ENCODE measurements at places on chromosomes 13 and 19.

GRCh38 chr13:44243198-44243857 is 130.3 kb upstream of the SERP2 start:
- peak; percentile 94 for DNase-seq

DNA sequence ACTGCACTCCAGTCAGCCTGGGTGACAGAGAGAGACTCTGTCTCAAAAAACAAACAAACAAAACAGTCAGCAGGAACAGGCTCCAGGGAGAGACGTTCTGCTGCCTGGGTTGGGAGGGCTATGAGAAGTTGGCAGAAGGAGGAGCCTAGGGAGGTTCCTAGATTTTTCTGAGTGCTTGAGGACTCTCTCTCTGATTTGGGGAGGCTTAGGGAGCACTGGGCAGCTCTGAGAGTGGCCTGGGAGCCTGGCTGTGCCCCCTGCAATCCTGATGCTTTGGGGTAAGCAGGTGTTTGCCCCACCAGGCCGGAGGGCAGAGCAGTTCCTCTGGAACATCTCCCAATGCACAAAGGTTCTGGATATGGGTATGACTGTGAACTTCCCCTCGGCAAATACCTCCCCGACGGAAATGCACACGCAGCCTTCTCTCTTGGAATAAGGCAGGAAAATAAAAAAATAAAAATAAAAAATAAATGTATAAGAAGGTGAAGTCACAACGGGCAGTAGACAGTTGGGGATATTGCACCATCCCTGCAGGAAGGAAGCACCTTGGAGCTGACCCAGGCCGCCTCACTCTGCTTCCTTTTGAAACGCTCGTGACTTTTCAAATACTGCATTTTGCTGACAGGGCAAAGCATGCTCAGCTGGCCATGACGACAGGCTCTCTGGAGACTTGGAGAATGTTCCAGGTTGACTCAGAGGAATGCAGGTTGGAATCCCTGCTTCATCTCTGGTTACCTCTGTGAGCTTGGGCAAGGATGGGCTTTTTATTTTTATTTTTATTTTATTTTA is 26.5 kb upstream of the HOMER3 start:
- no peak for DNase-seq

DNA sequence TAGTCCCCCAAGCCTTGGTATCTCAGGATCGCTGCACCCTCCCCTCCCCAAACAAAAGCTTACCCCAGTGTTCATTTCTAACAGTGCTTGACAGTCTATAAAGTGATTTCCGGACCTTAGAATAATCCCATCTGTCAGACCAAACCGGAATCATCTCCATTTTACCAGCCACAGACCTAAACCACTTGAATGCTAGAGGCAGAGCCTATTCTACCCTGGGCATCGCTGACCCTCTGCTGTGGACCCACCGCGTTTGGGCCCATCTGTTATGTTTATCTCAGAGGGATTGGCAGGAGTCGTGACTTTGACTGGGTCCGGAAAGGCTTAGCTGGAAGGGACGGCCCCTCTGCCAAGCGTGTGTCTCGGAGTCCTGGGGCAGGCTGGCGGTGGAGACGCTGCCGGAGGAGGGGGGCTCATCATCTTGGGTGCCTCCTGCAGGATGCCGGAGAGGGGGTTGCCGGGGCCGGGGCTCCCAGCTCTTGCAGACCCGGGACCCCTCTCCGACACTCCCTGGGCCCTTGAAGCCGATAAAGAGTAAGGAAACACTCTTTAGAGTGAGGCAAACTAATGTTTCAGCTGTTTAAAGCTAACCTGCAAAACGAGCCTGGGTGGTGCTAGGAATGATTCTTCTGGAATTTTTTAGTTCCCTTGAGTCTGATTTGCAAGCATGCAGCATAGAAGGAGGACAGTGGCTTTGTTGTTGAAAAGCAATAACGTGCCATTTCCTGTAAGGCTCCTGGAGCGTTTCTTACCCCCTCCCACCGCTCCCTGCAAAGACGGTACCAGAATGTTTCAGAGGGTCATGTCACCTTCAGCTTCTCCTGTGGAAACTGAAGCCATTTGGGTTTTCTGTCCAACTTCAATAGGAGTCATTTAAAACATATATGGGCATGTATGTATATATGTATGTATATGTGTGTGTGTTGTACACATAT is 1.3 kb downstream of the SLC25A42 start:
- no peak for DNase-seq

- DNase-seq, result no peak
These were observed 39.8 kb upstream of the GPI start for GRCh38 chr19:34325181-34325580.
